ENCODE measurements at places on chromosomes 1 and 21. TPM values are rescaled to one million over a fixed set of nuclear protein-coding genes. Genes with fewer than 3 reads are reported as not detected.

FCGR3B gene
- not detected for total RNA-seq

DNA sequence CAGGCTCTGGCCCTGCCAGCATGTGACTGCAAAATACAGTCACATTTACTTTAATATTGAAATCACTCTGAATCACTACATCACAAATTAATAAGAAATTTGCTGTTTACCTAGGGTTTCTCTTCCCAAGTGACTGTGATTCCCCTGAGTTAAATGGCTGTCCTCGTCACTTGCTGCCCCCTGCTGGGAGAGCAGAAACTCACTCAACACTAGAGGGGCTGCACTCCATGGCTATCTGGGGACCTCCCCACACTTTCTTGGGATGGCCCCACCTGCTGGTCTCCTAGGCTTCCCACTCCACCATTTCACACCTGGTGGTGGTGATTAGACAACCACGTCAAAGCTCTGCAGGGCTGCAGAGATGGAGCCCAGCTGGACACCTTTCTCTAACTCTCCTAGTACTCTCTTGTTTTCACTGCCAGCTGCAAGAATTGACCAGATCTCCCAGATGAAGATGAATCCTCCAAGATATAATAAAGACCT lies 63.4 kb downstream of the CD2 start:
- DNase-seq = peak; percentile 67

DNA sequence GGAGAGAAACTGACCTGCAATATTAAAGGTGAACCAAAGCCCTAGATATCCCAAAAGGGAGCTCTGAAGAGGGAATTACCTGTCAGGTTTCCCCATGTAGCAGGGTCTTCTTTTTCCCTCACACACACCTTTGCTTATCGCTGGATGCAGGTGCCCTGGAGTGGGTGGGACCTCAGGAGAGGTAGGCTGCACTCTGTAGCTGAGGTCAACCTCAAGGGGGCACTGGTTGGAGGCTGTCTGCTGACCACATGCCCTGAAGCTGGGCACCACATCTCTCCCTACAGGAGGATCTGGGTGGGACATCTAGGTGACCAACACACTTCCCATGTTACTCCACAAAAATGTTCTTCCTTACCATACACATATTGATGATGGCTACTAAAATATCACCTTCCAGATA lies 298.7 kb upstream of the USP25 start:
- no peak for DNase-seq

DNA sequence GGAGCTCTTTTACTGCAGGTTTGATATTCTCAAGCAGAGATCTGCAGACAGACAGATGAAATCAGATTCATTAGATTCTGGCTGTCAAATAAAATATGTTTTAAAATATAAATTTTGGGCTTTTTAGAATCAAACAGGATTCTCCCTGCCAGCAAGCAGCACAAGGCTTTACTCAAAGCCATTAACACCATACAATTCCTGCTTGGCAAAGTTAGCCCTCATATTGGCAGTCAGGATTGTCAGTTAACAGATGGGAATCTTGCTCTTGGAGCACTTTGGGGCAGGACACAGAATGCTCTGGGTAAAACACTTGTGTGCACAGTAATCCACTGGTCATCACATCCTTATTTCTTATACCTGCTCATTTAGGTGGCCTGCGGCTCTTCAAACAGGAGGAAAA lies 560.6 kb upstream of the BEND5 start:
- no peak for DNase-seq

DNA sequence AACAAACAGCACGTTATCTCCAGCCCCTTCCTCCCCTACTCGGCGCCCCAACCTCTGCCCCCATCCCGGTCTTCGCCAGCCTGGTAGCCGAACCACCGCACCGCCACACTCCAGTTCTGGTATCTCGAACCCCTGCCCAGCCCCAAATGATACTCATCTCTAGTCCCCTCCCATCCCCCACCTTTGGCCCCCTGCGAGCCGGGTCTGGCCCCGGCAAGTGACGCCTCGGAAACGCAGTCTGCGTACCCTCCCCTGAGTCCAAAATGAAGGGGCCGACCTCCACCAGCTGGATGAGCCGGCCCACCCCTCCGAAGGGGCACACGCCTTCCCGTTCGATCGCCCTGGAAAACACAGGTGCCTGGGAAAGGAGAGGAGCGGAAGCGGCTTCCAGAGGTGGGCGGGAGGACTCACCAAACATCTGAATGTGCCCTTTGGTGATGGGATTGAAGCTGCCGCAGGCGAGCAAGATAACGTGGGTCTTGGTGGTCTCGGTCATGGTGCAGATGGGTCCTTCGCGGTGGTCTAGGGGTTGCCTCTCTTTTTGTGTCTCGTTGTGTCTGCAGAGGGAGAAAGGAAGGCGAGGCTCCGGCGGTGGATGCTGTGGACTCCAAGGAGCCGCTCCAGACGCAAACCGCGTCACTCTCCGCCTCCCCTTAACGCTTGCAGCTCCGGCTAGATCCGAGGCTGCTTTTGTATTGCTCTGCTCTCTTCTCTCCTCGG lies at the start of gene NMNAT2:
Gene NMNAT2, minus strand, starts transcription at position 609 of the 720 bp plus-strand sequence. Its CDS starts 113 bp downstream, at position 496.
- no peak for DNase-seq

GRCh38 chr1:39711966-39712340 lies 20.7 kb upstream of the HPCAL4 start:
- no peak for DNase-seq

DNA sequence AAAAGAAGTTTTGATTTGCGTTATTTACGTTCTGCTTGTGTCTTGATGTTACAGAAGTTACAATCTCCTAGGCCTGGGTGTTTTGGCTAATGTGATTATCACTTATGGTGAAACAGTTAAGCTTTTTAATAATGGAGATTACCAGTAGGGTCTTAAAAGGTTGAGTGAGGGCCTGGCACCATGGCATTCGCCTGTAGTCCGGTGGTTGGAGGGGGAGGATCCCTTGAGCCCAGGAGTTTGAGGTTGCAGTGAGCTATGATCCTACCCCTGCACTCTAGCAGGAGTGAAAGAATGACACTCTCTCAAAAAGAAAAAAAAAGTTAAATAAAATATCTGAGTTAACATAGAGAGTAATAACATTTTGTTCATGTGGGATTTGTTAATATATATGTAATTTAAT lies 8.8 kb upstream of the SPEN start:
- no peak for DNase-seq

Measured in stomach (tissue), 19 donors.